ENCODE measurements at places on chromosomes 6 and 20. TPM values are rescaled to one million over a fixed set of nuclear protein-coding genes. Genes with fewer than 3 reads are reported as not detected.

DNA sequence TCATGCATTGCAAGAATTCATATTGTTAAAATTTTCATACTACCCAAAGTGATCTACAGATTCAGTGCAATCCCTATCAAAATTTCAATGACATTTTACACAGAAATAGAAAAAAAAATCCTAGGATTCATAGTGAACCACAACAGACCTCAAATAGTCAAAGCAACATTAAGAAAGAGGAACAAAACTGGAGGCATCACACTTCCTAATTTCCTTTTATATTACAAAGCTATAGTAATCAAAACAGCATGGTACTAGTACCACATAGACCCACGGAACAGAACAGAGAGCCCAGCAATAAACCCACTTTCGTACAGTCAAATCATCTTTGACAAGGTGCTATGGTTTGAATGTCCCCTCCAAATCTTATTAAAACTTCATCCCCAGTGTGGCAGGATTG is 39.7 kb downstream of the NTSR1 start:
- H3K36me3 ChIP-seq = no peaks in the 10 kb centered on the region
- DNase-seq = no peak
- no peaks in the 10 kb centered on the region for H3K4me1 ChIP-seq
- no peak overlapping the region for H3K27ac ChIP-seq
- H3K27me3 ChIP-seq = peaks cover 4% of the 10 kb centered on the region

DNA sequence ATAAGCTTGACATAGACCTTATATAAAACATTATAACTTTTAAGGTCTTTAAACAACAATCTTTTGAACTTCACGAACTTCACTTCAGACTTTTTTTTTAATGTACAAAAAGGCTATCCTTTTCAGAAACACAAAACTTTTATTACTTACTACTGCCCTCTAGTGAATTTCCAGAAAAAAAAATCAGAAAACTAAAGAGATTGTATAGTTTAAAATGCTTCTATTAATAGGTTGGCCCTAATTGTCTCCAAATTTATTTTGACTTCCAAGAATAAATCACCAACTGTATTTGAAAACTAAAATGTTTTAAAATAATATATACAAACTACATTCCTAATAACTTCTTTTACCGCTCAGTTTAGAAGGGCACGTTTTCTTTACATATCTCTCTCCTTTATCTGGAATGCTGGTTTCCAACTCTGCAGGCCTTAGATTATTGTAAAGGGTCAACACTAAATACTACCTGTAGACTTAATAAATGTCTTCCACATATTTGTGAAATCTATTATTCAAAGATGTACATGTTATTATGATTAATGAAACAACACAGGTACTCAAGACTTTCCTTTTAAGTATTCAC is 66.8 kb downstream of the LMBRD1 start:
- H3K27me3 ChIP-seq = no peaks in the 10 kb centered on the region
- DNase-seq = no peak
- H3K27ac ChIP-seq = no peak overlapping the region
- H3K36me3 ChIP-seq = no peaks in the 10 kb centered on the region
- peaks cover 4% of the 10 kb centered on the region for H3K4me1 ChIP-seq
- H3K4me3 ChIP-seq = no peak overlapping the region

DNA sequence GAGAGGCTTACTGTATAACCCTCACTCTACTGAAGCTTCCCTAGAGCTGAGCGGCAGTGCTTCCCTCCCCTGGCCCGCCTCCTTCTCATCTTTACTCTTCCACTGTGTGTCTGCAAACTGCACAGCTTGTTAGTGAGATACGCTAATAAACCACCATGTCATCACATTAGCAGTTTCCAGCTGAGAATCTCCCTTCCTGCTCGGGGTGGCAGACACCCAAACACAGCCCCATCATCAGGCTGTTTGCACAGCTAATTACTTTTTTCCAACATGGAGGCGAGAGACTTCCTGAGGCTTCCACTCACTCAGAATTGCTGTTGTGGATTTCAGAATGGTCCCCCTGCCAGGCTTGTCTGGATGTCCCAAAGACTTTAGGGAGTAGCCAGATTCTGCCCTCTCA is 444.9 kb upstream of the SULF2 start:
- H3K27me3 ChIP-seq = no peaks in the 10 kb centered on the region
- no peak overlapping the region for H3K27ac ChIP-seq
- no peaks in the 10 kb centered on the region for H3K36me3 ChIP-seq
- H3K4me1 ChIP-seq = no peaks in the 10 kb centered on the region

The ZNF334 gene
- total RNA-seq = 5.5 TPM

The TXLNB gene
- 1.4 TPM for total RNA-seq

All from adrenal gland (tissue), 19 donors.